ENCODE measurements at places on chromosomes 16 and 17.

- DNase-seq: no peak
These were observed 43.6 kb downstream of the RNF157 start for GRCh38 chr17:76196675-76197074.

- DNase-seq: no peak
These were observed 12.3 kb downstream of the CES4A start for GRCh38 chr16:67000384-67001351.

DNA sequence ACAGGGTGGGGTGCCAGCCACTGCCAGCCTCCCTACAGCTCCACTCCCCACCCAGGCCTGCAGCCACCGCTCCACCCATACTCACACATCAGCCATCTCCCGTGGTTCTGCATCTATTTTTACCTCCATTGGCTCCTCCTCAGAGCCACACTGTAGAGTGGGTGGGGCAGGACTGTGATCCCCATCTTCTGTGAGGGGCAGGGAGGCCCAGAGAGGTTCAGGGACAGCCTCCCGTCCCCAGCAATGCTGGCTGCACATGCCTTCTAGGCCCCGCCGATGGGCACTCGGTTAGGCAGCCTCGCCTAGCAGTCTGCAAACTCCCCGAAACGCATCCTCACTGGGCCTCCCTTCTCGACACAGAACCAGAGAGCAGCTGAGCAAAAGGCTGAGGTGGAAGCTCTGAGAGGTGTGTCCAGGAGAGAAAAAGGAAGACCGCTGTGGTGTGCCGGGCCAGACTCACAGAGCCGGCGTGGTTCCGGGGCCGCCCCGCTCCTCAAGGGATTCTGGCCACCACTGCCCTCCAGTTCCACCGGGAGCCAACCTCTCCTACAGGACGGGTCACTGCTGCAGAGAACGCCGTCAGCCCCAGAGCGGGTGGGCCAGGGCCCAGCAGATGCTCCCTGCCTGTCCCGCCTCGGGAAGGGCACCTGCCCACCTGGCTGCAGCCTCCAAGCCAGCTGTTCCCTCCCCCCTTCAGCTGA is 71.9 kb downstream of the ABR start:
- DNase-seq: no peak

GRCh38 chr17:54277868-54278267 is 455.1 kb downstream of the KIF2B start:
- DNase-seq: no peak

DNA sequence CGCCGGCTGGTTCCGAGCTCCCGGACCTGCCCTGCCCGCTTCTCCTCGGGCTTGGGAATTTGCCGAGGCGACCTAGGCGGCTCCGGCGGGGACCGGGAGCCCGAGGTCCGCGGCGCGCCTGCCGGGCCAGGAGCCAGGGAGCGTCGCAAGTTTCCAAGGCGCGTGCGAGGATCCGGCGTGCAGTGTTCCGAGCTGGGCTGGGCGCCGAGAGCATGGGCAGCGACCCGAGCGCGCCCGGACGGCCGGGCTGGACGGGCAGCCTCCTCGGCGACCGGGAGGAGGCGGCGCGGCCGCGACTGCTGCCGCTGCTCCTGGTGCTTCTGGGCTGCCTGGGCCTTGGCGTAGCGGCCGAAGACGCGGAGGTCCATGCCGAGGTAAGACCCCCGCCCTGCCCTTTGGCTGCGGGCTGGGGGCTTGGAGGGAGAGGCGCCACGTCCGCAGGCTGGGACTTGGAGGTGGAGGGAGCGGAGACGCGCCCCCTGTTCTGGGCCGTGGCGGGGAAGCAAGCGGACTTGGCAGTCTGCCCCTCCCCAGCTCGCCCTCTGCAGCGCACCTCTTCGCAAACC is 668 bp downstream of the MMP15 start:
- DNase-seq: no peak

DNA sequence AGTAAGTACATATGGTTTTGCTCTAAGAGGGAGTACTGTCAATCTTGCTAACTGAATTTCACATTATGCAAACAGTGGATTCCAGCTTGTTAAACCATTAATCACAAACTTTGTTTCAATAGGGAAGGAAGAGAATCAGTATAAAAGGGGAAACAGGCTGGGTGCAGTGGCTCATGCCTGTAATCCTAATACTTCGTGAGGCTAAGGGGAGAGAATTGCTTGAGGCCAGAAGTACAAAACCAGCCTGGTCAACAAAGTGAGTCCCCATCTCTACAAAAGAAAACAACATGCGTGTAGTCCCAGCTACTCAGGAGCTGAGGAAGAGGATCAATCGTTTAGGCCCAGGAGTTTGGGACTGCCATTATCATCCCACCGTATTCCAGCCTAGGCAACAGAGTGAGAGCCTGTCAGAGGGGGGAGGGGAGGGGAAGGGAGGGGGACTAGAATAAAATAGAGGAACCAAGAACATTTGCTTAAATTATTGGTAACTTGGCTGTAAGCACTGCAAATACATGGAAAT is 65.7 kb downstream of the FBXL20 start:
- no peak for DNase-seq

DNA sequence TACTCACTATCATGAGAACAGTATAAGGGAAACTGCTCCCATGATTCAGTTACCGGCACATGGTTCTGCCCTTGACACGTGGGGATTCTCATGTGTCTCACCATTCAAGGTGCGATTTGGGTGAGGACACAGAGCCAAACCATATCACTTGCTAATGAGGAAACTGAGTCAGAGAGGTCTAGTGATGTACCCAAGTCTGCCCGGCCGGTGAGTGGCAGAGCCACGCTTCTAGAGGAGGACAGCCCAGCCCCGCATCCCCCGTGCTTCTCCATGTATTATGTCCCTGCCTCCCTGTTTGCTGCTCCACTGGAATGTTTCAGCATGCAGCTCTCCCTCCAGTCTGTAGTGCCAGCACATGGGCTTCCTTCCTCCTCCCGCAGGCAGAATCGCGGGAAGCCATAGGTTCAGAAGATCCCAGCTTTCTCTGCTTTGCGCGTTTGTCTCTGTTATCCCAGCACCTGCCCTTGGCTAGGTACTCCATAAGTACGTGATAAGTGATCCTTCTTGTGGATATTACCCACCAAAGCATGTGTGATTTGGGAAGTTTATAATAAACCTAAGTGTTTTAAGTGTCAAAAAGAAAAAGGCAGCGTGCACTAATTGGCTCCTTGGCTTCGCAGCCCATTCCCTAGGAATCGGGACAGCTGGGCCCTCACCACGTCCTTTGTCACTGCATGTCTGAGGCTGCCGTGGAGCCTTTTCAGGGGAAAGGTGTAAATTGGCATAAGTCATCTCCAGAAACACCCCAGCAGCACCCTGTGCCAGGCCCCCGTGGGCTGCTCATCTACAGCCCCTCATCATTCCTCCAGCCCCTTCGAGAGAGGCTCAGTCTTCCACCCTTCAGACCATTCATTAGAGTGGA is 103.8 kb downstream of the CLEC16A start:
- no peak for DNase-seq

DNA sequence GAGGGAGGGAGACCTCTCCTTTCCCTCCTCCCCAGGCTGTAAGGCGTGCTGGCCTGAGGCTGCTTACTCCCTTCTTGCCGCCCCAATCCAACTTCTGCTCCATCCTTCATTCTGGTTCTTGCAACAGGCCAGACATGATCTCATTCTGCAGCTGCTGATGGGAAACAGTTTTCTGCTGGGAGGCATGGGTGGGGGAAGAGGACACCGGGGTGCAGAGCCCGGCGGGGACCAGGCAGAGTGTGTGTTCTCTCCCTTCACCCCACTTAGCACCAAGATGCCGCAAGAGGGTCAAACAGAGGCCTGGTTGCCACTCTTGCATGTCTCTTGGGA is 1.4 kb downstream of the SARM1 start:
- no peak for DNase-seq

GRCh38 chr17:53191878-53192277 is 630.8 kb upstream of the KIF2B start:
- DNase-seq: no peak

DNA sequence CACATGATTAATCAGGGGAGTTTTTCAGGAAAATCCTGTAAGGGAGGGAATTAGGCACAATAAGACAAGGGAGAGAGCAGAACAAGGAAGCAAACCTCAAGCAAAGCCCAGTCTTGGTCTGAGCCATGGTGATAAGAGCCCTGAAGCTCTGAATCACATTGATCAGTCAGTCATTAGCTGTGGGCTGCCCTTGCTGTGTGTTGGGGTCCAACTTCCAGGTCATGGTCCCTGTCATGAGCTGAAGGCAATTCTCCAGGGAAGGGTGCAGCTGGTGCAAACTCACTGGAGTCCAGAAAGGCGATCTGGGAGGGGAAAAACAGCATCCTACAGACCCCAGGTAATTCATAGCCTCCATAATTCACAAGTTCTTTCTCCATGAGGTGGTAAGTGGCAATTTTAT is 89.9 kb downstream of the CYLD start:
- no peak for DNase-seq

DNA sequence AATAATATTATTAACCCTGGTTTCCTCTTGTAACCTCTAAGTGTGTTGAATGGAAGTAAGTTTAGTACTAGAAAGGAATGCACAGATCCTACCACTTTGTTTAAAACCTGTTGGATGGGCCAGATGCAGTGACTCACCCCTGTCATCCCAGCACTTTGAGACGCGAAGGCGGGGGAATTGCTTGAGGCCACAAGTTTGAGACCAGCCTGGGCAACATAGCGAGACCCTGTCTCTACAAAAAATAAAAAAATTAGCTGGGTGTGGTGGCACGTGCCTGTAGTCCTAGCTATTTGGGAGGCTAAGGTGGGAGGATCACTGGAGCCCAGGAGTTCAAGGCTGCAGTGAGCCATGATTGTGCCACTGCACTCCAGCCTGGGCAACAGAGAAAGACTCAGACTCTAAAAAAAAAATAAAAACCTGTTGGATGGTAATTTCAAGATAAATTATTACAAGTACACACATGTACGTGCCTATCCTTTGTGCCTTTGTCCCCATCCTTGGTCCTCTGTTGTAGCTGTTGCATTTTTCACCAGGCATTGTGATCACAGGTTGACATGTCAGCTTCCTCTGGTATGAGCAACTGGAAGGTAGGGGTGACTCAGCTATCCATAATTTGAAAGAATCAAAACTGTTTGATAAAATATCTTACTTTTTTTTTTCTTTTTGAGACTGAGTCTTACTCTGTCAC is 30.7 kb upstream of the METTL9 start:
- DNase-seq: no peak

GRCh38 chr17:35191001-35191695 is 3.0 kb downstream of the SLC35G3 start:
- DNase-seq: no peak

- no peak for DNase-seq
These were observed 17.2 kb downstream of the USP31 start for GRCh38 chr16:23131931-23132621.
